ENCODE measurements at places on chromosomes 2 and 18. TPM values are rescaled to one million over a fixed set of nuclear protein-coding genes. Genes with fewer than 3 reads are reported as not detected.

The IL36G gene
- total RNA-seq: 0.40 TPM

The KRTCAP3 gene
- total RNA-seq: 147 TPM

The TUBA3E gene
- total RNA-seq: not detected

The PLB1 gene
- 3.0 TPM for total RNA-seq

The RAB17 gene
- total RNA-seq: 34.7 TPM

The MTHFD2 gene
- total RNA-seq: 44.9 TPM

The TRABD2A gene
- 158 TPM for total RNA-seq

The CFC1 gene
- total RNA-seq: not detected

The AAMP gene
- 96.1 TPM for total RNA-seq

The ALKAL2 gene
- 3.3 TPM for total RNA-seq

The LANCL1 gene
- 24.2 TPM for total RNA-seq

The FOXI3 gene
- not detected for total RNA-seq

The RFX8 gene
- not detected for total RNA-seq

The AFF3 gene
- 2.6 TPM for total RNA-seq

The DES gene
- total RNA-seq: 917 TPM

The TNFRSF11A gene
- total RNA-seq: 86.6 TPM

The XDH gene
- total RNA-seq: 18.4 TPM

The ALK gene
- total RNA-seq: not detected

The TEX44 gene
- not detected for total RNA-seq

The FOXD4L1 gene
- total RNA-seq: not detected

The MAP4K3 gene
- 22.2 TPM for total RNA-seq

The ACVR2A gene
- 15.4 TPM for total RNA-seq

The CBLN2 gene
- 1.1 TPM for total RNA-seq

The GDF7 gene
- total RNA-seq: 0.05 TPM

The HOXD13 gene
- 0.77 TPM for total RNA-seq

The GATA6 gene
- total RNA-seq: 61.3 TPM

The SERPINB13 gene
- not detected for total RNA-seq

The SFT2D3 gene
- total RNA-seq: 7.5 TPM

The SLC4A5 gene
- total RNA-seq: 0.45 TPM

The ZC3H15 gene
- total RNA-seq: 64.2 TPM

Data from colonic mucosa (tissue), 4 donors.